ENCODE measurements at places on chromosomes 3 and 15. TPM values are rescaled to one million over a fixed set of nuclear protein-coding genes. Genes with fewer than 3 reads are reported as not detected.

DNA sequence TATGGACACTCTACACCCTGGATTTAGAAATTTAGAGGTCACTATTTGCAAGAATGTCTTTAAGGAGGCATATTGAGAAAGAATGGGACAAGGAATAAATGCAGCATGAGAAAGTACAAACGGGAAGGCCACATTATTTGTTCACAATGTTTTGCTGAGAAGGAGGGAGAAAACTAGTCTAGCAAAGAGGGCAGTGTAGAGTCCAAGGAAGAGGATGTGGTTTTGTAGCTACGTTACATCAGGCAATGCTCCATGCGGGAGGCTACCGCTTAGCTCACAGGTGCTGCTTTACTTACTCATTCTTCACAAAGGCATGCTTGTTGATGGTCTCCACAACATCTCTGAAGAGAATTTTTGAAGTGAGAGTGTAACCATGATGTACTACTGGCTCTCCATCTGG is 191.1 kb downstream of the PLCH1 start:
- no peak for DNase-seq

- DNase-seq, result no peak
Observed at GRCh38 chr3:130963878-130964277, 62.7 kb downstream of the ASTE1 start.

GRCh38 chr3:187976365-187976900 is 177.5 kb upstream of the LPP start:
- no peak for DNase-seq

The EXOG gene
- 18.3 TPM for total RNA-seq

The CCDC9B gene
- total RNA-seq, result 0.92 TPM

The FMN1 gene
- 1.3 TPM for total RNA-seq

DNA sequence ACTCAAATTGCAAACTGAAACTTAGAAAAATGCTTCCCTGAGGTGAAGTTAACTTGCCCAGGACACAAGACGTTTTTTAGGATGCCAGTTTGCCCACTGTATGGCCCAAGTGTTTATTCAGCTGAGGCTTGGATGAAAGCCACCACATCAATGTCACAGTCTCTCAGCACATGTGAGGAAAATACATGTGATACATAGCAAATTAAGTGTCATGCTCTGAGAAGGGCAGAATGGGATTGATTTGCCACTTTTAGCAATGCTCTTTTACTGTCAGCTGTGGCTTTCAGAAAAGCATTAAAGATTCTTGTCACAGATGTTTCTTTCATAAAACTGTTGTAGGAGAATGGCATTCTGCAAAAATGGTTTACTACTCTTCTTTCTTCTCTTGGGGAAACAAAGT is 165.5 kb downstream of the ZIC1 start:
- no peak for DNase-seq

DNA sequence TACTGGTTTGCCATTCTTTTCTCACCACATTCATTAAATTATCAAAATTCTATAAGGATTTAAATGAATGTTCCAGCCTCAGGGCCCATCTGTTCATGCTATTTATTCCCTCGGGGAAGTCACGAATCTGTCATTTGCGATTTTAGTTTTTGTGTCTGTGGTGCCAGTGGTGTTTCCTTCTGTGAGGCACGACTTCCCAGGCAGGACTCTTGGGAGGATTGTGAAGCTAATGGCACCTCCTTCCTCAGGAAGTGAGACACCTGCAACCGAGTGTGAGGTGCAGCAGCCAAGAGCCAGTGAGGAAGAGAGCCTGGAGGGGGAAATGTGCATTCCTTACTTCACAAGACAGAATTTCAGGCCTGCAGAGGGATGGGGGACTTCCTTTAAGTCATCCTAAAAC is 24.1 kb downstream of the SV2B start:
- no peak for DNase-seq

The PRR20G gene
- total RNA-seq, result not detected

DNA sequence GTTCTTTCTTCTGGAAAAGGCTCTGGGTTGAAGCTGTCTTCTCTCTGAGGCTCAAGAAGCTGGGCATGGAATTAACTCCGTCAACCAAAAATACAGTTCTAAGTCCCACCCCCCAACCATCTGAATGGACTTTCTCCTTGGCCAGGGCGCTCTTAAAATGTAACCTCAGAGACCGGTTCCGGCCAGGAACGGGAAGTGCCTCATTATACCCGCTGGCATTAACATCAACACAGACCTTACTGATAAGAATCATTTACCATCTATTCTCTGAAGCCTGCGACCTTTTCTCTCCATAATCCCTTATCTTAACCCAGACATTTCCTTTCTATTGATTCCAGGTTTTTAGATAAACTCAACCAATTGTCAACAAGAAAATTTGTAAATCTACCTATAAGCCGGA is 64.7 kb downstream of the ATP1B3 start:
- no peak for DNase-seq

GRCh38 chr3:196544491-196544992 is 23.8 kb downstream of the WDR53 start:
- DNase-seq, result no peak

GRCh38 chr3:30741889-30742288 is 135.5 kb downstream of the TGFBR2 start:
- DNase-seq, result no peak

The AHSG gene
- not detected for total RNA-seq

DNA sequence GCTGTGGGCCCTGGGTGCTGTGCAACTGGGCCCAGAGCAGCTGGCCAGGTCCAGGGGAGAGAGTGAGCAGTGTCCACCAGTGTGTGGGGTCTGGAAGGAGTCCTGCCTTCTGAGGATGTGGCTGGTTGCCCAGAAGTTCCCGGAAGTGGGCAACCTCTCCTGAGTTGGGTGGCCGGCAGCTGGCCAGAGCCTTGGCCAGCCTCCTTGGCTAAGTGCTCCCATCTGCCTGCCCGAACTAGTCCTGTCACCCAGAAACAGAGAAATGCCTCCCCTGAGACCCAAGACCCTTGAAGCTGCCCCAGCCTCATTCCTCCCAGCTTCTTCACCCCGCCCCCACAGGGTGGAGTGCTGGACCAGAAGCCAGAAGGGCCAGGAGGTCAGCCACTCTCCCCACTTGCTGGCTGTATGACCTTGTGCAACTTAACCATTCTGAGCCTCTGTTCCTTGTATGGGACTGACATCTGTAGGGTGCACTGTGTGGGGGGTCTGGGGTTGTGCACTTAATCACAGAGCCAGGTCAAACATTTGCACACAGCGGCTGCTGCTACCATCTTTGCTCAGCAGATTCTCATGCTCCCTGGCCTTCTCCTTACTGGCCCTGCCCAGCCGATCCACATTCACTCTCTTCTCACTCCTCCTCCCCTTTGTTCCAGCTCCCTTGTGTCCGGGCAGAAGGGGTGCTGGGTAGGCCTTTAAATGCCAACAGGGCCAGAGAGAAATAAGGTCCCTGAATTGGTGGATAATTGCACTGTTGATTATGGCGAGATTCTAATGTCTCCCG is 7.5 kb upstream of the ALAS1 start:
- DNase-seq, result no peak

GRCh38 chr3:52836986-52837385 is 2.2 kb upstream of the MUSTN1 start:
- no peak for DNase-seq

The STXBP5L gene
- total RNA-seq, result 14.6 TPM

DNA sequence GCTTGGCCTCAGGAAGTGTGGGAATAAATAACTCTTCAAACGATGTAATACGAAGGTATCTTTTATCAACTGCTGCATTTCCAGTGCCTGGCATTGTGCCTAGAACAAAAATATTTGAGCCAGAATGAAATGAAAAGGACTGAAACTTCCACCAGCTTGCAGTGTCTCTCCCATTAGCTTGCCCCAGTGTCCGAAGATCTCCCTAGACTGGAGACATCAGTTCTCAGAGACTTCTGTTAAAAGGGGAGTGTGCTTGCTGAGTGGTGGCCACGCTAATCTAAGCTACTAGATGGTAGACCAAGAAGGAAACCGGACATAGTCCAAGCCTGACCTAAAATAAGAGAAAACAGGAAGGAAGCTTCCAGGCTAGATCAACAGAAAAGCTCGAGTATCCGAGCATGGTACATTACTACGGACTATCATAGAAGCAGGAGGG is 28.6 kb downstream of the KCNAB1 start:
- no peak for DNase-seq

DNA sequence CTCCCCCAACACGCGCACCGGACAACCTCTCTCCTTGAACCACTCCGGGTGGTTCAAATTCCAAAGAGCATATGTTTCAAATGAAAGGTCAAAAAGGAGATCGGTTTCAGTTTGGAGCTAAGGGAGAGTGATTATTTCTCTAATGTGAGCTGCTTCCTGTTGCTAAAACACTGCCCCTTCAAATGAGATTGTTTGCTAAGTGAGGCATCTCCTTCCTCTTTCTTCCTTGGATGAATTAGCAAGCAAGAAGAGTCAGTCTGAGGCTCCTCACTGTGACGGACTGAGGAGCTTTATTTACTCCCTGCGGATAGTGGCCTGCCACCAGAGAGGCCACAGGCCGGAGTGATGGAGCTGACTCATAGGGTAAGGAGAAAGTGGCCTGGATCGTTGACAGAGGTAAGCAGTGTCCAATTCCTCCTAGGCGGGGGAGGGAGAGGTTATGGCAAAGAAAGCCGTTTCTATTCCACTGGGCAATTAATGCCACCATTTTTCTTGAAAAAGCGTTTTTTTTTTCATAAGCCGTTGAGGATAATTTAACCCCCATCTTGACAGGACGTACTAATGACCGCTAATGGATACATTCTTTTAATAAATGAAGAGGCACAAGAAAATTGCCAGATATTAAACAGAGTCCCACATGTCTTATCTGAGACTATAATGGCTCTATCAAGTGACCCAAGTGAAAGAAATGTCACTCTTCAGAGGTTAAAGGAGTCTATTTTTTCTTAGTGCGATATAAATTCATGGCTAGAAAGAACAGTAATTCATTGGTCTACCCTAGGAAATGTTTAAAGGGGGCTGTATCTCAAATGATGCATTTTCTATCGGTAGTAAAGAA is 167.0 kb upstream of the ANKRD28 start:
- DNase-seq, result no peak

DNA sequence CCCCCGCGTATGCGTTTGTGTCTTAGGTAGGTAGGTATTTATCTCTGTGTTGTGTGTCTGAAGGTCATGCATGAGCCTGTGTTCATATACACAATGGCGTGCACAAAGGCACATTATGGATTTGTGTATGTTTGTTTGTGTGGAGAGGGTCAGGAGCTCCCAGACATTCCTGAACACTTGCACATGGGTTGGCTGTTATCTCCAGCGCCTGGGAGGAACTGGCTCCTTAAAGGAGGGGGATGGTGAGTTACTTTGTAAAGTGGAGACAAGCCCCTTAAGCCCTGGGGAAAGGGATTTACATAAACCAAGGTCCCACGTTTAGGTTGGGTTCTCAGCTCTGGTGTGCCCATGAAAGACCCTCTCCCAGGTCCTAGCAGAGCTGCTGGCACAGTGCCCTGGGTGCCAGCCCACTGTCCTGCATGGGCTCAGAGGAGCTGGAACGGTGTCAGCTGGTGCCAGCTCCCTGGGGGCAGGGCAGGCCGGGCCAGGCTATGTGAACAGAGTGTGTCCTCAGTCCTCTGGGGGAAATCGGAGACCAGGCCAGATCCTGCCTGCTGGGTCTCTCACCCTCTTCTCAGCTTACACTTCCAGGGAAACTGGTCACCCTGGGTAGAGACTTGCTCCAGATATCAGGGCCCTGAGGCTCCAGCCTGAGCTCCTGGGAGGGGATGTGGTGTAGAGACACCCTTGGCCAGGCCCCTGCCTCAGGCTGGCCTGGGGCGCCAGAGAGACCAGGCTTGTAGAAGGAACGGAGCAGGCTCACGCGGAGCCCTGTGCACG is 25.1 kb downstream of the SNX33 start:
- no peak for DNase-seq

DNA sequence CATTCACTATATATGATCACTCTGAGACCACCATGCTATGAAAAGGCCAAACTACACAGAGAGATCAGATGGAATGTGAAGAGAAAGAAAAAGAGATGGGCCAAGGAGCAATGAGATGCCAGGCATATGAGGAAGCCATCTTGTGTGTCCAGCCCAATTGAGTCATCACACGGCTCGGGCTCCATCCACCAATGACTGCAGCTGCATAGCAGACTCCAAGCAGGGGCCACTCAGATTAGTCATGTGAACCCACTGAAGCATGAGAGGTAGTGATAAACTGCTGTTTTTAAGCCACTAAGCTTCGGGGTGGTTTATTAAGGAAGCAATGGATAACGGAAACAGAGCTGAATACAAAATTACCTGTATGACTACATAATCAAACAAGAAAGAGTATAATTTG is 185.9 kb downstream of the SUCLG2 start:
- no peak for DNase-seq

- DNase-seq, result no peak
Observed at GRCh38 chr3:191382661-191383060, 52.3 kb upstream of the UTS2B start.

DNA sequence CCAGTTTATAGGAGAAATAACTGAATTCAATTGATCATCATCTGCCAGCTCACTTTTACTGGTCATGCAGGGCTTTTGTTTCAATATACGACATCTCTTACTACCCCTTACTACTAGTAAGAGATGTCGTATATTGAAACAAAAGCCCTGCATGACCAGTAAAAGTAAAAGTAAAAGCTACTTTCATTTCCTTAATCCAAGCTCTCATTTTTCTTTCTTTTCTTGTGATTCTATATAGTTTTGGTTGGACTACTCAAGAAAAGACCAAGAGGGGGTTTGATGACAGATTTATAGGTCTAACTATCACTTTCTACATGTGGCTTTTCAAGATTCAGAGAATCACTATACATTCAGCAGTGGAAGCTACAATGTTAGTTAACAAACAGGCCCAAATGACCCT is 1237.3 kb downstream of the ROBO2 start:
- DNase-seq, result no peak

GRCh38 chr15:41730543-41730942 is 43.7 kb upstream of the MAPKBP1 start:
- no peak for DNase-seq

DNA sequence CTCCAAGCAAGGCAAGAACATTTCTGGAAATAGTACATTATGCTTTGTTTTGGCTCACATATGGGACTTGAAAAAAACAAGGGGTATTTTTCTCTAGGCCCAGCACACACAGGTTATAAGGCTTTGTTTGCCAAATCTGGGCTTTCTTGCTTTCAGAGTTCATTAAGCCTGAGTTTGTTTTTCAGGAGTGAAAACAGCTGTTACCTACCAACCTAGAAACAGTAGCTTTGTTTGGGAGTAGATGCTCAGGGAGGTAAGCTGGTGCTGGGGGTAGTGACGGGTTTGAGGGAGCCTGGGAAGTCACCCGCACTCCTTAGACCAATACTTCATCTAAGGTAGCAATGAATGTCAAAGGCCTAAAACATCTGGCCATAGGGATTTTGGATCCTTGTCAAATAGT is 241.2 kb downstream of the KBTBD8 start:
- no peak for DNase-seq

The SKOR1 gene
- 0.21 TPM for total RNA-seq

The PTH1R gene
- 6.2 TPM for total RNA-seq
